KBM-7 (cell line): ENCODE measurements at places on chromosomes 16 and 17.

- no peak for DNase-seq
These were observed 36.1 kb upstream of the ERCC4 start for GRCh38 chr16:13883881-13884280.

DNA sequence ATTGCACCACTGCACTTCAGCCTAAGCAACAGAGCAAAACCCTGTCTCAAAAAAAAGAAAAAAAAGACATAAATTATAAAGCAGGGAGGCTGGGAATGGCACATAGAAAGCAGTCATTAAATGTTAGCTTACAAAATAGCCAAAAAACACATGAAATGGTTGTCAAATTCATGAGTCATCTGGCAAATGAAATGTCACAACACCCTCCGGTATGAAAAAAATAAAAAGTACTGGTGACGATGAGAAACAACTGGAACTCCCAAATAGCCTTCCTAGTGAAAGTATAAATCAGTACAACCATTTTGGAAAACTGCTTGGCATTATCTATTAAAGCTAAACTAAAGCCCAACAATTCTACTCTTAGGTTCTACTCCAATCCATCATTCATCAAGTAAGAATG, 3.5 kb upstream of the KATNB1 start:
- DNase-seq: no peak

DNA sequence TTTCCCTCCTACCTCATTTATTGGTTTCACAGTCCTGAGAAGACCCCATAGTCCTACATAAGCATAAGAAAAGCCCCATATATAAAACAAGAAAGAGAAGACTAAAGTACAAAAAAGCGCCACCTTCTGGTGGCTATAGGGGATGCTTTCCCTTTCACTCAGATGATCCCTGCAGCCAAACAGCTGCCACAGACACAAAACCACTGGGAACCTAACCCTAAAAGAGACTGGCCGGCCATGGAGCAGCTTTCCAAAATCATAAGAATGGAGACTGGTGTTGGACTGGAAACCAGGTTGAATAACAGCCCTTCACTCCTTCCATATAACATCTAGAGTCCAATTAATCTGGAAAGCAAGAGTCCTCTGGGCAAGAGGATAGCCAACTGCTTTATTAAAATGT, 11.4 kb downstream of the DYNC1LI2 start:
- DNase-seq: peak; percentile 74

DNA sequence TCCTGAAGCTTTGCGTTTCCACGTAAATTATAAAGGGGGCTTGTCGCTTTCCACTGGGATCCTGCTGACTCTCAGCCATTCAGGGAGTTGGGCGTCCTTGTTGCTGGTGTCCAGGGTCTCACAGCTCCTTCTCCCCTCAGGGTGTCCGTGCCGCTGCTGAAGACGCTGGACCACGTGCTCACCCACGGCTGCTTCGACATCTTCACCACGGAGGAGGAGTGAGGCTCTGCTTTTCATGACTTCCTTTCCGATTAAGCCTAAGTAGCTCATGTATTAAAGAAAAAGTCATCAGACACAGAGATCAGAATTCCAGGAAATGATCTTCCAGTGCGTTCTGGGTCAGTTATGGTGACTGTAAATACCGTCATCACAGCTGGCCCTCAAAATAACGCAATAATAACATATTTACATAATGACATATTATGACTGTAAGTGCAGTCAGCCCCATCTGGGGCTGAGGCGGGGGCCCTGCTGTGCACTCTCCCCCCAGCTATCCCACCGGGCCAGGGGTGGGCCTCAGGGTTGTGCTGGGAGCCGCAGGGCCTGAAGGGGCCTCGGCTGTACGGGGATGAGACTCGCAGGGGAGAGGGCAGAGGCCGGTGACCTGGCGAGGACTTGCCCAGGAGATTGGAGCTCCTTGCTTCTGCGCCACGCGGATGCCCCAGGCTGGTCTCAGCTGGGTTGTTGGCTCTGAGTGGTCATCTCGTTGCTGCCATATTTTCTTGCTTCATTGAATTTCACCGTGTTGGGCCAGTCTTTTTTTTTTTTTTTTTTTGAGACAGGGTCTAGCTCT, 92.9 kb upstream of the ZNF750 start:
- DNase-seq: no peak

DNA sequence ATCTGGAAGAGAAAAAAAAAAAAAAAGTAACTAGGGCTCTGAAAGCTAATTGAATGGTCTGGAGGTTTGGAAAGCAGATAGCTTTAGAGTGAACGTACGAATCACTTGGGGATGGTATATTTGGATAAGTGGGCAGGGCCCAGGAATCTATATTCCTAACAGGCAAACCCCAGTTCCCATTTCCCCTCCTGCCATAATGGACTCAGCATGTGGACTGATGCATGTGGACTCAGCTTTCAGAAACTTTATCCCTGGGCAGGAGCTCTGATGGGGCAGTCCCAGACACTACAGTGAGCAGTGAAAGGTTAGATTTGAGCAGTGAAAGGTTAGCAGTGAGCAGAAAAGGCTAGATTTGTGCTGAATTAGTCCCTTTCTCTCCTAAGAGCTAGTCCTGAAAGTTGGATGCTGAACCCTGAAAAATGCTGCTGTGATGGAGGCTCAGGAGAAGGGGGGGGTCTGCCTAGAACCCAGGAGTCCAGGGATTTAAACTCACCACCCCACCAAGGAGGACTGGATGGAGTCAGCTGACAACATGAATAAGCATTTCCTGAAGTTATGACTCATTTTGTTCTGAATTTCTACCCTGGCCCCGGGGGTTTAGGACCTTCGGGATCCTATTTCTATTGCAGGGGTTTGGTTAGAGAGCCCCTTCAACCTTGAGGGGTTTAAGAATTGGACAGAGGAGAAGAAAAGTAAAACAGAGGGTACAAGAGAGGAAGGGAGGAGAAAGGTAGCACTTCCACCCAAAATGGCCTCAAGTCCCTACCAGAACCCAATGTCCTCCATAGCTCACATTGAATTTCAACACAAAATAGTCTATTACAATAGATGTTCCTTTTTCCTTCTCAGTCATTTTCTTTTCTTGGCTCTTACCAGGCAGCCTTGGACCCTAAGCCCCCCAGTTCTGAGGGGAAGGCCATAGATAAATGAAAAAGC, 10.3 kb upstream of the FZD2 start:
- no peak for DNase-seq

GRCh38 chr17:10226930-10227695, 28.7 kb upstream of the GAS7 start:
- peak; percentile 75 for DNase-seq

- DNase-seq: no peak
These were observed 49.8 kb downstream of the SHISA6 start for GRCh38 chr17:11290814-11291213.

- DNase-seq: peak; percentile 9
These were observed 845 bp downstream of the SP2 start for GRCh38 chr17:47896672-47897490.

GRCh38 chr16:87463722-87464690, 28.8 kb downstream of the ZCCHC14 start:
- DNase-seq: peak; percentile 78

DNA sequence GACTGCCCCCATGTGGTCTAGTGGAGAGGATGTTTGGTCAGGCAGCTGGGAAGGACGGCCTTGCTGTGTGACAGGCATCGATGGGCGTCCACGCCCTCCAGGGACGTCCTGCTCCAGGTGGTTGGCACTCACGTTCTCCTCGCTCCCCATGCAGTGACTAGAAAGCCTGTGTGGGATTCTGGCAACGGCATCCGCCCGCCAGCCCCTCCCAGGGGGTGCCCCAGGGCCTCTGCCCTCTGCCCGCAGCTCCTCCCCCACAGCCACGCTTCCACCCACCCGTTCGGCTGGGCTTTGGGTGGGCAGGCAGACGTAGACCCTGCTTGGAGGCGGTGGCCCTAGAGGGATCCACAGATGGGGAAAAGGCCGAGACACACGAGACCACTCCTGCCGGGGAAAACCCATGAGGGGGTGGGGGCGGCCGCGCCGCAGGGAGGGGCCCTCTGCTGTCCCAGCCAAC, 4.7 kb upstream of the IL17C start:
- no peak for DNase-seq

- no peak for DNase-seq
These were observed 49.7 kb downstream of the RNF112 start for GRCh38 chr17:19460700-19461099.

DNA sequence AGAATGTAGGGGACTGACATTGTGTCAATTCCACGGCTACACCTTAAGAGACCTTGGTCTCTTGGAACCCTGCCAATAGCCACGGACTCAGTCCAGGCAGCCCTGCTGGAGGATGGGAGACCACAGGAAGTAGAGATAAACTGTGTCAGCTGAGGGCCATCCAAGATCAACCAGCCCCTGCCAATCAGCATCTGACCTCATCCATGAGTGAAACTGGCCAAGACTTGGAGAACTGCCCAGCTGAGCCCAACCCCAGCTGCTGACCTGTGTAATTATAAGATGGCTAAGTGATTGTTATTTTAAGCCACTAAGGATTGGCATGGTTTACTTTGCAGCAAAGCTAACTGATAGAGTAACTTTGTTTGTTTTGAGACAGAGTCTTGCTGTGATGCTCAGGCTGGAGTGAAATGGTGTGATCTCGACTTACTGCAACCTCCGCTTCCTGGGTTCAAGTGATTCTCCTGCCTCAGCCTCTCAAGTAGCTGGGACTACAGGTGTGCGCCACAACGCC, 13.3 kb upstream of the YWHAE start:
- no peak for DNase-seq

- DNase-seq: no peak
These were observed 131.5 kb upstream of the TNRC6C start for GRCh38 chr17:77827039-77827438.

- no peak for DNase-seq
These were observed 15.4 kb downstream of the FOXF1 start for GRCh38 chr16:86525696-86526095.

DNA sequence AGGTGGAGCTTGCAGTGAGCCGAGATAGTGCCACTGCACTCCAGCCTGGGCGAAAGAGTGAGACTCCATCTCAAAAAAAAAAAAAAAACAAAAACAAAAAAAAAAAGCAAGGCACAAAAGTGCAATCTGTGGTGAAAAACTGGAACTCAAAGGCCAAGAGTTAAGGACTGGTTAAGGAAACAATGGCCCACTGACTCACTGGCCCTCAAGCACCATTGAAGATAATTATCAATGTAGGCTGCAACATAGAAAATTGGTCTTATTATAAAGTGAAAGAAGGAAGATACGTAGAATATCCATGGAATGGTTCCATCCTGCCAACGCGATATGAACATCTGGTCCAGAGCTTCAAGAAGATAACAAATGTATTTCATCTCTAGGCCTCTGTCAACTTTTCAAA, 444.2 kb downstream of the SOX9 start:
- no peak for DNase-seq

- no peak for DNase-seq
These were observed 9.6 kb downstream of the ERBB2 start for GRCh38 chr17:39709319-39709997.

DNA sequence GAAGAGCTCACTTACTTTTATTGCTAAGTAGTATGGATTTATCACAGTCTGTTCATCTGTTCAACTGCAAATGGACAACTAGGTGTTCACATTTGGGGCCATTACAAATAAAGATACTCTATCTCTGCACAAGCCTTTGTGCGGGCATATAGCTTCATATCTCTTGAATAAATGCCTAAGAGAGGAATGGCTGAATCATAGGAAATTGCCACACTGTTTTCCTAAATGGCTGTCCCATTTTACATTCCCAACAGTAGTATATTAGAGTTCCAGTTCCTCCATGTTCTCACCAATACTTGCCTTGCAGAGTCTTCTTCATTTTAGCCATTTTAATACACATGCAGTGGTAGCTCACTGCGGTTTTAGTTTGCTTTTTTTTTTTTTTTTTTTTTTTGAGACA, 20.5 kb downstream of the NSMCE1 start:
- no peak for DNase-seq

DNA sequence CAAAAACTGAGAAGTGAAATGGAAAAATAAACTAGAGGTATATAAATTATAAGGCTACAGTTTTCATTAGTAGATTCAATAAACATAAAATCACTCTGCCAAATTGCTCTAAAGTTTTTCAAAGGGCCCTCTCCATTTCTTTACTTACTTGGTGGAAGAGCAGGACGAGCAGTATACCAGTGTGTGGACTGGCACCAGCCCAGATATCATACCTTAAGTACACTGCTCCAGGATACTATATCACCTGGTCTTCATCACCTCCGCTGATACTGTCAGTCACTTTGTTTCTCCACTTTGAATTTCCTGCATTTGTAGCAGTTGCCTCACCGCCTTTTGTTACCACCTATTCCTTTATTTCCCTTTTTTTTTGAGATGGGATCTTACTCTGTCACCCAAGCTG, 37.6 kb downstream of the MAP3K3 start:
- DNase-seq: no peak

DNA sequence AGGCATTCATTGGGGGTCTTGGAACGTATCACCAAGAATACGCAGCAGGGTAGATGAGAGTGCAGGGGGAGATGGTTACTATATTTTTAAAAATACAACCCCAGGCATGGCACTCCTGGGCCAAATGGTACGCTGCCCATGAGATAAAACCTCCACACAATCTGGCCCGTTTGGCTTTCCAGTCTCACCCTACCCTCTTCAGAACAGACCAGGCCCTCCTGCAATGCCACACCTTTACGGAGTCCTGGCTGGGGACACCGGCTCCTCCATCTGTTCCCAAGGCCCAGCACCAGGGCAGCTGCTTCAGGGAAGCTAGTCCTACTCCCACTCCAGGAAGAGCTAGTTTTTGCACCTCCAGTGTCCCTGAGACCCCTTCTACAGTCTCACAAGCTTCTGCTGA, 24.4 kb downstream of the SNN start:
- DNase-seq: no peak

- no peak for DNase-seq
These were observed 10.6 kb upstream of the CCL5 start for GRCh38 chr17:35890774-35891155.

GRCh38 chr17:82333279-82334171, at the start of gene SECTM1:
Gene SECTM1 (minus strand): TSS chr17:82333766. CDS start chr17:82327240, 6,526 bp downstream.
- no peak for DNase-seq

DNA sequence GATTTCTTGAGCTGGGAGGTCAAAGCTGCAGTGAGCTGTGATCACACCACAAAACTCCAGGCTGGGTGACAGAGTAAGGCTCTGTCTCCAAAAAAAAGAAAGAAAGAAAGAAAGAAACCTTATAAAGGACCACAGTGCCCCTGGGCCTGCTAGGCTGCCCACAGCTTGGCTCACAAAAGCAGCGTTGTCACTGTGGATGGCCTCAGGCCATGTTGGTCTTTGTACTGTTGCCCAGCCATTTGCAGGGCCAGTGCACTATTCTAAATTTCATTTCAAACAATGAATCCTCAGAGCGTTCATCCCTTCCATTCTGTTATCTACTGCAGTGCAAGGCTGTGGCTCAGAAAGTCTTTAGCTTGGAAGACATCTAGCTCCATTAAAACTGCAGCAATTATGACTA, 208.4 kb downstream of the SLC39A11 start:
- DNase-seq: no peak

GRCh38 chr17:62706598-62707424, 79.3 kb downstream of the MRC2 start:
- DNase-seq: no peak

- DNase-seq: no peak
These were observed 47.4 kb upstream of the LHX1 start for GRCh38 chr17:36889770-36890349.

DNA sequence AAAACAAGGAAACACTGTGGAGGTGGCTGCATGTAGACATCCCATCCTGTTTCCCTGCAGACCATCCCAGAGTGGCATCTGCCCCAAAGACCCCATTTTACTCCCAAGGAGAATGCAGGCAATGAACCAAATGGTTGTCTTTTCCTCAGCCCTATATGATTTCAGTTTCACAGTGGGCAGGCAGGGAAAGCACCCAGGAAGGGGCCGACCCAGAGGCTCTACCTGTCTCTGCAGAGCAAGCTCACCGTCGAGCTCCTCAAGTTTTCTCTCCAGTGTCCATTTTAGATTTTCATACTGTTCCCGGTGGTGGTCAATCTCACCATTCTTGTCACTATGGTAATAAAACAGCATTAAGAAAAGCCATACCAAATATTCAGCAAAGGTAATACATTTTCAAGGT, 14.6 kb downstream of the CCDC57 start:
- no peak for DNase-seq
